ENCODE measurements at places on chromosomes 13 and 19. TPM values are rescaled to one million over a fixed set of nuclear protein-coding genes. Genes with fewer than 3 reads are reported as not detected.

- H3K4me3 ChIP-seq, result peak overlapping the region; percentile 69
- H3K27me3 ChIP-seq, result peaks cover 7% of the 10 kb centered on the region
- H3K36me3 ChIP-seq, result no peaks in the 10 kb centered on the region
- H3K4me1 ChIP-seq, result peaks cover 17% of the 10 kb centered on the region
- DNase-seq, result no peak
Observed at GRCh38 chr19:45668342-45668871, 386 bp downstream of the GIPR start.

DNA sequence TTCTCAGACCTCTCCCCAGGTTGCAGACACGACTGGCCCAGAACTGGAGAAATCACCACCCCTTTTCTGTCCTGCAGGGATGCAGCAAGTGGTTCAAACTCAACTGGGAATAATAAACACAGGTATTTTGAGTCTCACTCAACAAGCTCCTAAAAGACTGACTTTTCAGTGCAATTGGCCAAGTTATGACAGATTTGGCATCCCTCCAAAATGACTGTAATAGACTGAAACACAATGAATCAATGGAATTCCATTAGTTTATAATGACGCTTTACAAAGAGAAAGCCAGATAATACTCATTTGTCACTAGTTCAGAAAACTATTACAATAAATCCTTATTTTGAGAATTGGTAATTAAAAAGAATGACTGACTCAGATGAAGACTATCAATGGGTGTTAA, 38.1 kb downstream of the MIPEP start:
- H3K4me3 ChIP-seq, result no peak overlapping the region
- no peak for DNase-seq
- no peaks in the 10 kb centered on the region for H3K36me3 ChIP-seq
- peak overlapping the region; percentile 65 for H3K27ac ChIP-seq
- no peaks in the 10 kb centered on the region for H3K27me3 ChIP-seq
- peaks cover 33% of the 10 kb centered on the region for H3K4me1 ChIP-seq

GRCh38 chr19:36101550-36102327, 9.2 kb upstream of the OVOL3 start:
- H3K4me3 ChIP-seq, result no peak overlapping the region
- peaks cover 23% of the 10 kb centered on the region for H3K4me1 ChIP-seq
- peak; percentile 59 for DNase-seq
- no peaks in the 10 kb centered on the region for H3K27me3 ChIP-seq
- H3K36me3 ChIP-seq, result peaks cover 21% of the 10 kb centered on the region
- H3K27ac ChIP-seq, result peak overlapping the region; percentile 20

Gene MAMSTR
- polyA plus RNA-seq, result 0.39 TPM

Gene TMEM190
- polyA plus RNA-seq, result not detected

Gene ZNF776
- 7.4 TPM for polyA plus RNA-seq
